ENCODE measurements at places on chromosomes 12 and 14.

DNA sequence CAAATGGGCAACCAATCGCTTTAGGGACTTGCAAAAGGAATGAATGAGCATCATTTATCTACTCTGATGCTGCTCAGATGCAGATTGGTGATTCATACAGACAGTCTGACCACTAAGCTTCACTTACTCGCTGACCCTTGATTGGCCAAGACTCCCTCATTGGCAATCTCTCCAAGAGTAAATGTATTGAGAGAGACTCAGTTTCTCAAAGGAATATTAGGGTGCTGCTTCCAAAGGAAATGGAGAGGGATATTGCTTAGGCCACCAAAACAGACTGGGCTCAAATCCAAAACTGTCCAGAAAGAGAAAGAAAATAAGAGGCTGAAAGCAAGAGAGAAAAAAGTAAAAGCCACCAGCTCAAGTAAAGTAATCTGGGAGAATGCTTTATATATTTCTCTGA, 785.2 kb downstream of the GALC start:
- no peak for DNase-seq

DNA sequence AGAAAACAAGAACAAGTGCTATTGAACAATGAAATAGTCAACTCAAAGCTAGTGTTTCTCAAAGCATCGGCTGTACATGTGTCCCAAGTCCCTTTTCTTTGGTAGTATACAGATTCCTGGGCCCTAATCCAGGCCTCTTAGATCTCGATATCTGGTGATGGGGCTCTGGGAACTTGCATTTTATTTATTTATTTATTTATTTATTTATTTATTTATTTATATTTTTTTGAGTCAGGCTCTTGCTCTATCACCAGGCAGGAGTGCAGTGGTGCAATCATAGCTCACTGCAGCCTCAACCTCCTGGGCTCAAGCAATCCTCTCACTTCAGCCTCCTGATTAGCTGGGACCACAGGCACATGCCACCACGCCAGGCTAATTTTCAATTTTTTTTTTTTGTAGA, 17.1 kb downstream of the SYNDIG1L start:
- no peak for DNase-seq

DNA sequence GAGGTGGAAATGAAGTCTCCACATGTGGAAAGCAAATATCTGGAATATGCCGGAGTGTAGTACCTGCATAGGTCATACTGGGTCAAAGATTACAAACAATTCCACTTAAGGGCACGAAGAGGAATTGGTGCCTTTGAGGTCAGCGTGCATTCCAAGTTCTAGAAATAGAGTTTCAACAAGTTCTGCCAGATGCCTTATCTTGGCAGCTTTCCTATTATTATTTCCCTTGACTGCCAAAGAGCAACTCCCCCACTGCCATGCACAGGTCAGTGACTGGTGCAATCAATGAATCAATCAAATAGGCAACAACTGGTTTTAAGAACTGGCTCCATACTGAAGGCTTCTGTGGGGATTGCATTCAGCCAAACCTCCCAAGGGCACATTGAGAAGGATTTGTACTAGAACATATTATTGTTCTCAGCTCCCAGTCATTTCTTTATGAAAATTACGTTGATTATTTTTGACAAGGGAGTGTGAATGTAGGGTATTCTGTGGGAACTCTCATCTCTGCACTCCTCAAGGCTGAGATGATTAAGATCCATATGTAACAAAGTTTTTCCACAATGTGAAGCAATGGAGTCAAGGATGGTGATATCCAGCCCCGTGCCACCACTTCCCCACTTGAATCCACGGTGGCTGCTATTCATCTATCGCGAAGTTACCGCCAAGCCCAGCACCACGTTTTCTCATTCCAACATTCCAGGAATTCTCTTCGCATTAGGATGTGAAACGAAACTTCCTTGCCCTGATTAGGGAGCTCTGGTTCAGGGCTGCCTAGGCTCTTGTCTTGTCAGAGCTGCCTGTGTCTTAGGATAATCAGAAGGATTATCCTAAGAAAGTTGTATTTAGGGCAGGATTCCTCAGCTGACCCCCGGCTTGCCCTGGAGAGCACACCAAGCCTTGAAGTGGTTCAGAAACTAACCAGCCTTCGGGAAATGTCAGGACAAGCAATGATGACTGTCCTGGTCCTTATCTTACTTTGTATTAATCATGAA, 115.1 kb upstream of the PCED1B start:
- DNase-seq, result no peak

DNA sequence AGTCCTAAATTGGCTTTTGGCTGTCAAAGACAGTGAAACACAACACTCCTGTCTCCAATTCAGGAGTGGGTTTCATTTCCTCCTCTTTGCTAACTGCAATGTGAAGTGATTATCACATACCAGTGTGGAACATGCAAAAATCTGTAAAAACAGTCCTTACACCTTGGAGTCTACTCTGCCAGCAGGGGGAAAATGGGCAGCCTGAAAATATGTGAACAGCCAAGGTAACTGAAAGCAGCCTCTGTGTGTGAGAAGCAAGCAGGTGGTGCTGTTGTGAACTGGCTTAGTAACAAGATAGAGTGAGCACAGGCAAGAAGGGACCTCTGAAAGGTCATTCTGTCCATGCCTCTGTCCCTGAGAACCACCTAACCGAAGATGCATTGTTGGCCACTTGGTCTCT, 6.0 kb downstream of the PRMT8 start:
- DNase-seq, result no peak

DNA sequence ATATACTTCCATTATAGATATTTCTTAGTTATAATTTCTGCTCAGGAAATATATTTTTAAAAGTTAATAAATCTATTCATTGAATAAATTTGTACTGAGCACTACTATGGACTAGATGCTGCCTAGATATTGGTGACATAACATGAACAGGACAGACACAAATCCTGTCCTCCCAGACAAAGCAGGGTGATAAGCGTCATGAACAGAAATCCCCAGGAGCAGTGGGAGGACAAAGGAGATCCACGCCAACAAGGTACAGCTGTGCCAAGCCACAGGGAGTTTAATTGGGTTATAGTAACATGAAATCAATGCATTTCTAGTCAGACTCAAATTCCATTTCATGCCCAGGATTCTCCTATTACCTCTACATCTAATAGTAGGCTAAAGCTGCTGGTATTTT, 171.8 kb upstream of the CPNE8 start:
- no peak for DNase-seq

DNA sequence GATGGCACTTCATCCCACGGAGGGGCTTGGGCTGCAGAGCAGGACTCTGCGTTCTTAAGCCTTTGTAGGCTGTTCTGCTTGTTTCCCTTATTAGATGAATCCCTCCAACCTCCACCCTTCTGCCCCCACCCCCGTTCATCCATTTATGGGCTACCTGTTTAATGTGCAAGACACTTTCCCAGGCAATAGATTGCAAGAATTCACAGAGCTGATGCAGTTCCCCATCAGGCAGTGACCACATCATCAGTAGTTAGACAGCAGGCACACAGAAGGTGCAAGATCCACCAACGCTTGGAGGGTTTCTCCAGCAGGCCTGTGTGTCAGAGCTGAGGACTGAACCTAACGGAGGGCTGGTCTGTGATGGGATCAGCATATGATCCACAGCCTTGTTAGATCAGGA, 1.2 kb upstream of the C1R start:
- DNase-seq, result no peak
